HL-60 (cell line): ENCODE measurements at places on chromosomes 2 and 18.

DNA sequence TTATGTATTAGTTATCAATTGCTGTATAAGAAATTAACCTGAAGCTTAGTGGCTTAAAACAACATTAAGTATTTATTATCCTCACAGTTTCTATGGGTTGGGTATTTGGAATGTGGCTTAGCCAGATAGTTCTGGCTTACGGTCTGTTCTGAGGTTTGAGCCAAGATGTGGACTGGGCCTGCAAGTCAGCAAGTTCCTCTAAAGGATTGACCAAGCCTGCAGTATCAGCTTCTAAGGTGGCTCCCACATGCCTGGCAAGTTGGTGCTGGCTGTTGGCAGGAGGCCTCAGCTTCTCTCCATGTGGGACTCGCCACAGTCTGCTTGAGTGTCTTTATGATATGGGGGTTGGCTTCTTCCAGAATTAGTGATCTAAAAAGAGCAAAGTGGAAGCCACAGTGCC is 45.0 kb upstream of the TCF4 start:
- no peak for DNase-seq

- no peak for DNase-seq
Observed at GRCh38 chr18:79056827-79057367, 12.3 kb upstream of the ATP9B start.

GRCh38 chr18:7512348-7512747 is 54.8 kb upstream of the PTPRM start:
- DNase-seq = no peak

DNA sequence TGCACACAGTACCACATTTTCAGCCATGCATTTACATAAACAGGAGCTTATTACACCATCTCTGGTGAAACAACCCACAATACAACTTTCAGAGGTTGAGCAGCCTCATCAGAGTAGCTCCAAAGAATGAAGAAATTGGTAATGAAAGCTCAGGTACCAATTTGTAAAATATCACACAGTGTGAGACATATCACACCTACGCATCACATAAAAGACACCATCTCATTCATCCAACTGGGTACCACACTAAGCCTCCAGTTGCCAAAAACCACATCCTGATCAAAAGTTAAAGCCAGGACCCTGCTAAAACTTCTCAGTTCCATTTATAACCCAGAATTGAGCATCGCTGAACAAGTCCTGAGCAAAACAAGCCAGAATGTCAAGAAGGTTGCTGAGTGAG is 4.6 kb downstream of the TMEM163 start:
- no peak for DNase-seq

DNA sequence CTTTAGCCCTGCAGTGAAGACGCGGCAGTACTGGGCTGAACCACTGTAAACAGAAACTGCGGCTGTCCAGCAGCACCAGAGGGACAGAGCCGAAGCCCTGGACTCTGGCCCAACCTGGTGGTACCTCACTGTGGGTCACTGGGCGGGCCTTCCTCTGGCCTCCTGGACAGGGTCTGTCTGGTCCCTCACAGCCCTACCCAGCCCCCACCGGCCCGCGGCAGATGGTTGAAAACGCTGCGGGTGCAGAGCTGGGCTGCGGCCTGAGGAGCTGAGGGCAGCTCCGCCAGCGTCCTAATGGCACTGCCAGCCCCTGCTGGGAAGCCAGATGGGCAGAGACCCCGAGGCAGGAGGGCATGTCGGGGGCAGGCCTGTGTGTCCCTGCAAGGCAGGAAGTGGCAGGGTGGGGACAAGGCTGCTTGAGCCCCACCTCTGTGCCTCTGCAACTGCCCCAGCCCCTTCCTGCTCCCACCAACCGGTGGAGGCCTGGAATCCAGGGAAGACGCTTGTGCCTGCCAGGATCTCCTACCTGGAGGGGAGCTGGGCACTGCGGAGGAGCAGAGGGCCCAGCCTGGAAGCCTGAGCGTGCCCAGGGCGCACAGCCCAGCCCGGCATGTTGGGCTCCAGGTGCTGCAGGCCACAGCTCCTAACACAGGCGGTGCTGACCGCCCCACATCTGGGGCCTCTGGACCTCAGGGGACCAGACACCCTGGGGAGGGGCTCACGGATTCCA is 36.3 kb downstream of the HS6ST1 start:
- DNase-seq = no peak

GRCh38 chr2:231955758-231956472 is 5.6 kb upstream of the DIS3L2 start:
- no peak for DNase-seq

- DNase-seq = no peak
Observed at GRCh38 chr2:35099342-35099741, 1256.2 kb upstream of the CRIM1 start.

DNA sequence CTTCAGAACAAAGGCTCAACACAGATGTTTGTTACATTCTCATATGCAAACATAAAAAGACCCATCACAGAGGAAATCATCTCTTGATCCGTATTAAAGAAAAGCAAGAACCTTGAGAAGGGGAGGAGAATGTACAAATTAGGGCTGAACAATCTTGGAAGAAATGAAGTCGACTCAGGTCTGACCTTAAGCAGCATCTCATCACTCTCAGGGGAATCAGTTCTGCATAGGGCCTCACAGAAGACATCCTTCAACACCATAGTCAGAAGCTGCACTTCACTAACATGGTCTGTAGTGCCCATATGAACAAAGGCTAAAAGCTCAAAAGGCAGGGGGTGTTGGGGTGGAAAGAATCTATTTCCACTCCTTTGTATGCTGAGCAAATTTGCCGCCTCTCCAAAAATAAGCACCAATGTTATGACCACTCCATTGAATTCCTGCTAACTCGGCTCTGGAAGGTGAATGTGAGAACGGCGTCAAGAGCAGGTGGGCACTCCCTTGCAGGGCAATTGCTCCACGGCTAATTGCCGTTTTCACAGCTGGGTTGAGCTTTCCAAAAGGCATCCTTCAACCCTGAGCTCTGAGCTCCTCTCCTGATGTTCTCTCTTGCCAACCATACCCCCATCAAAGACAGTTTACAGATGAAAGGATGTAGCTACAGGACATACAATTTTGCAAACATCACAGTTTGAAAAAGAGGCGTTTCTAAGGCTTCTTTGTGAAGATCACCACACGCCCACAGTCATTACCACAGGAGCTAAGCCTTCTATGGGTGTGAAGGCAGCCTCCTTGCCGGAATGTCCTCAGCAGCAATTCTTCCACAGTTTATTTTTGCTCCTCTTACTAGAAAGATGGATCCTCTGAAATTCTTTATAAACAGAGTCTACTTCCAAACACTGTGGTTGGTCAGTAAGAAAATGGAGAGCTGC is 10.0 kb downstream of the KLF7 start:
- no peak for DNase-seq

GRCh38 chr2:183219888-183220287 is 95.6 kb downstream of the NUP35 start:
- DNase-seq = no peak

DNA sequence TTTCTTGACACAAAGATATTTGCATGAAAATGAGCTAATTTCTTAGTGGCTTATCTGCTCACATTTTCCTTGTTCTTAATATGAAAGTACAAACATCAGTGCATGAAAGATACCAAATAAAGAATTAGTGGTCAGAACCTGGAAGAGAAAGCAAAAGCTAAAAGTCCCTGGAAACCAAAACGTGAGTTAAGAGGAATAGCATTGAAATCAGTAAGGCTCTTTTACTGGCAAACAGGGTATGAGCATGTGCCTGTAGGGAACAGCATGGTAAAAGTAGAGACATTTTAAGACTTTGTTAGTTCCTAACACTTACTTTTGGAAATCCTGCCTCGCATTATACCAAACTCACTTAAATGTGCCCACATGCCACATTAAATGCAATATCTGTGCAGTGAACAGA is 31.9 kb upstream of the CWC22 start:
- DNase-seq = no peak

DNA sequence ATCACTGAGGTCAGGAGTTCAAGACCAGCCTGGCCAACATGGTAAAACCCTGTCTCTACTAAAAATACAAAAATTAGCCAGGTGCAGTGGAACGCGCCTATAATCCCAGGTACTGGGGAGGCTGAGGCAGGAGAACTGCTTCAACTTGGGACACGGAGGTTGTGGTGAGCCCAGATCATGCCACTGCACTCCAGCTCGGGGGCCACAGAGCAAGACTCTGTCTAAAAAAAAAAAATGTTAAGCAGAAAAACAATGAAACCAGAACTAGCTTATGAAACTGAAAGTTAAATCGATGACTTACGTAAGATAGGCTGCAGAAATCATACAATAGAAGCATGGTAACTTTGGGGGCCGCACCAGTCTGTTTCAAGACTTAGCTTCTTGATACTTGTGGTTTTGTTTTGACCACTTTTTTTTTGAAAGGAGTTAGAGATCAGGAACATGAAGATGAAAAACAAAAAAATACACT is 6.2 kb upstream of the GPR155 start:
- peak; percentile 36 for DNase-seq
